ENCODE measurements at places on chromosomes 2 and 18. TPM values are rescaled to one million over a fixed set of nuclear protein-coding genes. Genes with fewer than 3 reads are reported as not detected.
A peak's percentile ranks its signal among the peaks of the same experiment; 100 is the strongest.

GRCh38 chr2:168471163-168471475, 15.0 kb downstream of the CERS6 start:
- H3K27me3 ChIP-seq, result no peaks in the 10 kb centered on the region
- H3K4me3 ChIP-seq, result no peak overlapping the region
- DNase-seq, result no peak
- H3K27ac ChIP-seq, result no peak overlapping the region
- no peaks in the 10 kb centered on the region for H3K36me3 ChIP-seq
- peaks cover 33% of the 10 kb centered on the region for H3K4me1 ChIP-seq

- H3K27me3 ChIP-seq, result no peaks in the 10 kb centered on the region
- H3K36me3 ChIP-seq, result no peaks in the 10 kb centered on the region
Measured at GRCh38 chr2:19078709-19079108, 279.7 kb downstream of the OSR1 start.

GRCh38 chr2:177545981-177546585, 153.5 kb downstream of the AGPS start:
- no peaks in the 10 kb centered on the region for H3K36me3 ChIP-seq
- no peaks in the 10 kb centered on the region for H3K4me1 ChIP-seq
- no peak overlapping the region for H3K4me3 ChIP-seq
- H3K27me3 ChIP-seq, result no peaks in the 10 kb centered on the region
- DNase-seq, result no peak

DNA sequence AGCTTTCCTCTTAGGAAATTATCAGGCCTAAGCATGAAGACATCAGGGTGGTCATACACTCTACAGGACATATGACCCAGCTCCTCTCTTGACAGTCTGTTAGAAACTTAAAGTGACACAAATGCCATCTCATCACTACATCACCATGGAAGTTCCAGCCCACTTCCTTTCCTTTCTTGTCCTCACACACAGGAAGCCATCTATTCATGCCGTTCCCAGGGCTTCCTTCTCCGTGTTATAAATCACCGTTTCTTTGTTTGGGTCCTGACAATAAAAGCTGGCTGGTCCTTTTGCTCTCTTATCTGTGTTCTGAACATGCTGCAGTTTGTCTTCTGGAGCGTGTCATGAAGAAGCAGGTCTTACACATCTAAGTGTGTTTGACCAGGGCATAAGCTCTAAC, 692.1 kb upstream of the CELF4 start:
- no peak for DNase-seq
- H3K36me3 ChIP-seq, result no peaks in the 10 kb centered on the region
- H3K4me3 ChIP-seq, result no peak overlapping the region
- no peaks in the 10 kb centered on the region for H3K27me3 ChIP-seq

DNA sequence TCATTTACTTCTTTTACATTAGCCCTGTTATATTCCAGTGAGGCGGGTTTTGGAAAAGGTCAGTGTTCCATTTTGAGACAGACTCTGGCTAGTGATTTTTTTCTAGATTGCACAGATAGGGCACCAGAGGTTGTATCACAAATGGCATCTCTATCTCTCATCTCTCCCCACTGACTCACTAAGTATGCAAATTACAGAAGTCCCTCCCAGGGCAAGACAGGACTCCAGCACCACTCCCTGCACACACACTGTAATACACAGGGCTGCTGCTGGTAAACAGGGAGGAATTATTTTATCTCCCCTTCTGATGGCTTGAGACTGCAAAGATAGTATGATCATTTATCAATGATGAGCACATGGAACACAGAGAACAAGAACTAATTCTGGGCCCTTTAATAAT, 46.2 kb downstream of the AKAIN1 start:
- no peak overlapping the region for H3K27ac ChIP-seq
- H3K36me3 ChIP-seq, result no peaks in the 10 kb centered on the region
- DNase-seq, result no peak
- H3K27me3 ChIP-seq, result no peaks in the 10 kb centered on the region

DNA sequence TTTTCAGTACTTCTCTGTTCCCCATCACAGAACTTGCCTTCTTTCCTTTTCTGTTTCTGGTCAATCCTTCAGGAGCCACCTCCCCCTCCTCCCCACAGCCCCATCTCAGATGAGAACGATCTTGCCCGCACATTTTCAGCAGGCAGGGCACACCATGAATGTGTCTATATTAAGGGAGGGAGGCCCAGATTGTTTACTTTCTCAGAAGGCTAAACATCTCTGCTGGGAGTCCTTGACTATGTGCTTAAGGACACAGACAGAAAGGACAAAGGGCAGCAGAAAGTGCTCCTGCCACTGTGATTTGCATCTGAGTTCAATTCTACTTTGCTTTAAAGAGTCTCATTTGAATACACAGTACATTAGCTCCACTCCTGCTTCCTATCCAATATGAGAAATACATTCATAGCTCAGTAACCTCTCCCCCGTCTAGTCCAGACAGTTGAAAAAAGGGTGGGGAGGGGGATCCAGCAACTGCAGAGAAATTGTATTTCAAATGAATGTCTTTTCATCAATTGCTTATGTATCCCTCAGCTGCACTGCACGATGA, 175.0 kb upstream of the PARD3B start:
- no peak overlapping the region for H3K27ac ChIP-seq
- H3K36me3 ChIP-seq, result no peaks in the 10 kb centered on the region
- no peaks in the 10 kb centered on the region for H3K27me3 ChIP-seq
- no peak overlapping the region for H3K4me3 ChIP-seq
- H3K4me1 ChIP-seq, result no peaks in the 10 kb centered on the region

GRCh38 chr2:37389989-37390765, 45.7 kb downstream of the QPCT start:
- H3K36me3 ChIP-seq, result no peaks in the 10 kb centered on the region
- peak; percentile 55 for DNase-seq
- peak overlapping the region; percentile 41 for H3K4me3 ChIP-seq
- peaks cover 25% of the 10 kb centered on the region for H3K4me1 ChIP-seq
- no peaks in the 10 kb centered on the region for H3K27me3 ChIP-seq

GRCh38 chr2:134074619-134075018, 179.3 kb upstream of the MGAT5 start:
- no peaks in the 10 kb centered on the region for H3K4me1 ChIP-seq
- H3K36me3 ChIP-seq, result no peaks in the 10 kb centered on the region
- DNase-seq, result no peak
- H3K4me3 ChIP-seq, result no peak overlapping the region

DNA sequence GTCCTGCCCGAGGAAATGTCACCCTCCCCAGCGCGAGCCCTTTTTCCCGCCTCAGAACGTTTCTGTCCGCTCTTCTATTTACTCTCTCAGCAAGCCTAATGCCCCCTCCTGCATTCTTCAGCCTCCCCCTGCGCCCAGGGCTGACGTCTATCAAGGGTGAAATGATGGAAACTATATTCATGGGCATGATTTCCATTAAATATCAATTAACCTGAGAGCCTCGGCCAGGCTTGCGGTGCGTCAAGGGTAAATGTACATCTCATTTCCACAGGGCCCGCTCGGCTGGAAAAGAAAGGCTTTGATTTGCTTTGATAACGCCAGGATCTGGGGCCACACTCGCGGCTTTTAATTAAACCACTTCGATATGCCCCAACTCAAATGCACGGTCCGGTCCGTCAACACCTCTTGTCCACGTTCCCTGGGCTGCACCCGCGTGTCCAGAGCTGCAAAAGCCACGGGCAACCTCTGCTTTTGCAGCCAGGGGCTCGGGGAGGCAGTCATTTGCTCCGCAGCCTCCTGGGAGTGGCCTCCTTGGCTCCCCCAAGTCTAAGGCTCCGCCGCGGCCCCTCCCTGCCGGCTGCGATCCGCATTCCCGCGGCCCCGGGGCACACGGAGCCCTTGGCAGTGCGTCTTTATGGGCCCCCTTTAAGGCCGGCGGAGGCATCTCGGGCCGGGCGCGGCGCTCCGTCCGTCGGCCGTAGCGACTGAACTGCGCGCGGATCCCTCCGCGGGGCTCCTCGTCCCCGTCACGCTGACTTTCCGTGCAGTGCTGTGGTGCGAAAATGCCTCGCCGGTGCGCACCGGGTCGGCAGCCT, at the start of gene HOXD8:
TSS of gene HOXD8 (plus strand) at position 724 of the 815 bp plus-strand sequence. CDS start 662 bp downstream, outside the sequence.
- H3K27me3 ChIP-seq, result peaks cover 88% of the 10 kb centered on the region
- no peak for DNase-seq
- no peaks in the 10 kb centered on the region for H3K36me3 ChIP-seq

- no peaks in the 10 kb centered on the region for H3K4me1 ChIP-seq
- no peak for DNase-seq
- H3K27me3 ChIP-seq, result no peaks in the 10 kb centered on the region
- H3K4me3 ChIP-seq, result no peak overlapping the region
- no peak overlapping the region for H3K27ac ChIP-seq
Measured at GRCh38 chr2:200751786-200752185, 59.9 kb upstream of the BZW1 start.

DNA sequence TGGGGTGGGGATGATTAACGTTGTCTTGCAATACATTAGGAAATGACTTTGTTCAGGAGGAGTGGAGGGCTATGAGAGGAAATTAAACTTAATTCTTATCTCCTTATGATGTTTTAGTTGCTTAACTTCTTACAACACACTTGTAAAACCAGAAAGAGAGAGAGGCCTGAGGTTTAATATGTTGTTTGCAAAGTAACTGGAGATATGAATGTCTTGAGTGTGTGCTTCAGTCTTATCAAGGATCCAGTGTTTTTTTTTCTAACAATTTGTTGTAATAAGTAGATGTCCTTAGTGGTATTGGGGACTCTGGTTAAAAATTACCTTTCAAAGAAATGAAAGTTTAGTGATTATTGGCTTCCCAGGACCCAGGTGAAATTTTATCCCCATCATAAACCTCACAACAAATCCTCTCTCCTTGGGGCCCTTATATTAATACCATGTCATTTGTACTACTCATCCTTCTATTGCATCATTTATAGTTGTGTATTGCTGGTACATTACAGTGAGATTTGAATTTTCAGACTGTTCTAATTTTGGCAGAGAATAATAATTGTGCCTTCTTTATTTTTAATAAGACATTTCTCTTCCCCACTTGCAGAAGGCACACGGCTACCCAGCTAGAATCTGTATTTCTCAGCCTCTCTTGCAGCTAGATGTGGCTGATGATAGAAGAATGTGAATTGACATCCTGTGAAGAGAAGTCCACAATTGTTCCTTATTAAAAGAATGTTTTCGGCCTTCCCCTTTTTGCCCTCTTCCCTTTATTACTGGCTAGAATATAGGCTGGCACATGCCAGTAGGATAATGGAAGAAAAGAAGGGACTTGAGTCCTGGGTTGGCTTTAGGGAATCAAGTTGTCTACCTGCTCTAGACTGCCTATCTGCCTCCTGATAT, 91.9 kb upstream of the CXCR4 start:
- no peaks in the 10 kb centered on the region for H3K27me3 ChIP-seq
- DNase-seq, result no peak
- no peak overlapping the region for H3K4me3 ChIP-seq
- H3K27ac ChIP-seq, result no peak overlapping the region
- peaks cover 33% of the 10 kb centered on the region for H3K4me1 ChIP-seq

DNA sequence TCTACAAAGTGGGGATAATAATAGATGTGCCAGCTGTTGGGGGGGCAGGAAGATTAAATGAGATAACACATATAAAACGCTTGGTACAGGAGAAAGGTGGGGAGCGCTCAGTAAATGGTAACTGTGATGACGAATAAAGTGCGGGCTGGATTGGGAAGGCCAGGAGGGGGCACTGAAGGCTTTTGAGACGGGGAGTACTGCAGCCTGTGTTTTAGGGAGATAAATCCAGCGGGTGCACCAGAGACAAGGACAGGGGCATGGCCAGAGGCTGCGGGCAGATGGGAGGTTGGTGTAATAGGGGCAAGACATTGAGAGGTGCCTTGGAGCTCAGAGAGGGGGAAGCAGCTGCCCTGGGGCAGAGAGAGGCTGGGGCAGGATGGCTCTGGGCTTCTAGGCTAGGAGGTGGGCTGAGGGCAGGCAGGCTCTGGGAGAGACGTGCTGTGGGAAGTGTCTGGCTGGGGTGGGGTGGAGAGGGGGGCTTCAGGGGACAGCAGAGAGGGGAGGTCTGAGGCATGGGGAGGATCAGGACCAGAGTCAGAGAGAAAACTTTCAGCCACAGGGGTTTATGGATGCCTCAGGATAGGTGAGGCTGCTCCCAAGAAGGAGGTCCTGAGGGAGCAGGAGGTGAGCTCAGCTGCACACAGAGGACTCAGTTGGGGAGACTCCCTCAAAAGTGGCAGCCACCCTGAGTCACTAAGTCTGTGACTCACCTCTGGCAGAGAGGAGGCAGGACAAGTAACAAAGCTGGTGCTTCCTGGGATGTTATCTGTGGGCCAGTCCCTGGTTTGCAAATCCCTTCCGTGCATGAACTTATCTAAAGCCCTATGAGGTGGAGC, 18.8 kb downstream of the TEX44 start:
- H3K4me1 ChIP-seq, result peaks cover 19% of the 10 kb centered on the region
- H3K27ac ChIP-seq, result no peak overlapping the region
- no peak for DNase-seq
- no peaks in the 10 kb centered on the region for H3K36me3 ChIP-seq
- H3K27me3 ChIP-seq, result no peaks in the 10 kb centered on the region

- no peaks in the 10 kb centered on the region for H3K4me1 ChIP-seq
- no peak overlapping the region for H3K4me3 ChIP-seq
- DNase-seq, result no peak
Measured at GRCh38 chr2:9407363-9407811, 15.9 kb downstream of the ITGB1BP1 start.

DNA sequence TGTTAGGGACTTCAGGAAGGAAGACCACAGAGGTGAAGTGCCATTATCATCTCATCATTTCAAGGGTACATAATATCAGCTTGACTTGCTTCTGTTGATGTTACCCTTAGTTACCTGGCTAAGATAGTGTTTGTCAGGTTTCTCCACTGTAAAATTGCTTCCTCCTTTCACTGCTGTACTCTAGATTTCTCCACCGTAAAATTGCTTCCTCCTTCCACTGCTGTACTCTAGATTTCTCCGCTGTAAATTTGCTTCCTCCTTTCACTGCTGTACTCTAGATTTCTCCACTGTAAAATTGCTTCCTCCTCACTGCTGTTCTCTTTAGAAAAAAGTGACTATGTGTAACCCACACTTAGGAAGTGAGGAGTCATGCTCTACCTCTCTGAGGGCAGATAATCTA, 1460.3 kb downstream of the SUCLG1 start:
- no peak for DNase-seq
- no peak overlapping the region for H3K27ac ChIP-seq
- no peaks in the 10 kb centered on the region for H3K36me3 ChIP-seq
- H3K4me3 ChIP-seq, result no peak overlapping the region

DNA sequence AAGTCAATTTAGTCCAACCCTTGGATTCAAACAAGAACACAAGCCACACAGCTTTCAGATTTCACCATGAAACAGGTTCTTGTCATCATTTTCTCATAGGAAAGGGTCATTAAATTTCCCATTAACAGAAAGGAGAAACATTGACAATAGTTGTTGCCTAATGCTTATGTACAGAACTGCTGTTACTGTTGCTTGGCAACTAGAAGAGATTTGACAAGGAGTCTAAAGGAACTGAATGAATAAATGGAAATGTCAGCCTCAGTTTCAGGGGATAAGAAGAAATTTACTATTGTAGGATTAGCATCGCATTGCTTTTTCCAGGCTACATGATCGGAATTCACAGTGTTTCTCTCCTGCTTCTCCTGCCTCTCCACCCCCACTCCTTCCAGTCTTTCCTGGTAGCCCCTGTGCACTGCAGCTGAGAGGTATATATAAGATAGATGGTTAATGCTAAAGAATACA, 90.3 kb downstream of the SPATS2L start:
- H3K4me1 ChIP-seq, result no peaks in the 10 kb centered on the region
- H3K27me3 ChIP-seq, result no peaks in the 10 kb centered on the region
- no peaks in the 10 kb centered on the region for H3K36me3 ChIP-seq

The DHRS9 gene
- not detected for polyA plus RNA-seq

The CD226 gene
- 39.2 TPM for polyA plus RNA-seq

The CDH7 gene
- not detected for polyA plus RNA-seq

The RHOB gene
- polyA plus RNA-seq, result 3.4 TPM
